Activated CD8-positive, alpha-beta memory T cell treated with anti-CD3 and anti-CD28 coated beads for 1 hour (primary cell): ENCODE measurements at places on chromosomes 3 and 15.

GRCh38 chr15:93730724-93731123, 500.6 kb upstream of the MCTP2 start:
- no peak for DNase-seq

- no peak for DNase-seq
Observed at GRCh38 chr3:187080799-187081450, 58.4 kb downstream of the RPL39L start.

DNA sequence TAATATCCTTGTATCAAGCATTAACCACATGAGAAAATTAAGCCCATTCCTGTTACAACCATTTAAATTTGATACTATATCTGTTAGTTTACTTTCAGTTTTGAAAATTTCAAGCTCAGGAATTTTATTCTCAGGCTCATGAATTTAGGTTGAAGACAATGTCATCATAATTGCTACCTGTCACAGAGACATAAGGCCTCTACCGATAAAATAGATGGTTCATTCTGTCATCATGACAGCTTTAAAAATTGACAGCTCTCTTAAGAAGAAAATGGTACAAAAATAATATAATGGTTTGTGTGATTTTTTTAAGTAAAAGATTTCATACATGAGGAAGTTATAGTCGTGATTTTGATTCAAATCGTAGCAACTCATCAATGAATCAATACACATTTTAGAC, 1003.2 kb downstream of the ROBO1 start:
- DNase-seq: no peak

DNA sequence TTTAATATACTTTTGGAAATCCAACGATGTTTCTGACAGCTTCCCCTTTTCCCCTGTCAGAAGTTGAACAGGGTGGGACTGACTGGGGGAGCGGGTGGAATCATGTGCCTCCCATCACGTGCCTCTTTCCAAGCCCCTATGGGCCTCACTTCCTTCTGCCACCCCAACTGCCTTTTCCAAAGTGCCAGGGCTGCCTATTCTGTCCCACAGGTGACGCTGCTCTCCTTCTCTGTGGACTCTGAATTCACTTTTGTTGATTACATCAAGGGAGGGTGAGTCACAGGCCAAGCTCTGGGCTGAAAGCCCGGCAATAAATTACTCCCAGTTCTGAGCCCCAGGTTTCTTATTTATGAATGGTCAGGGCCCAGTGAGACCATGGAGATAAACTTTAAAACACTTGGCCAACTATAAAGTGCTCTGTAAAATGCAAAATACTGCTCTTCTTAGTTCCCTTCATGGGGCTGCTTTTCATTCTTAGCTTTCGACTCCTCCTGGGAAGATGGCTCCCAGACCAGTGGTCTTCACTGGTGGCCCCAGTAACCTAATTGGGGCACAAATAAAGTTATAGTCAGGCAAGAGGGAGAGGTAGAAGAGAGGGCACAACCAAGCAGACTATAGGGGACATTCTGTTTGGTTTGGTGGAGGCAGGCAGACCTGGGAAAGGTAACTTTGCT, 12.3 kb downstream of the CPNE9 start:
- no peak for DNase-seq
